ENCODE measurements at places on chromosomes 4 and X. TPM values are rescaled to one million over a fixed set of nuclear protein-coding genes. Genes with fewer than 3 reads are reported as not detected.
A peak's percentile ranks its signal among the peaks of the same experiment; 100 is the strongest.

DNA sequence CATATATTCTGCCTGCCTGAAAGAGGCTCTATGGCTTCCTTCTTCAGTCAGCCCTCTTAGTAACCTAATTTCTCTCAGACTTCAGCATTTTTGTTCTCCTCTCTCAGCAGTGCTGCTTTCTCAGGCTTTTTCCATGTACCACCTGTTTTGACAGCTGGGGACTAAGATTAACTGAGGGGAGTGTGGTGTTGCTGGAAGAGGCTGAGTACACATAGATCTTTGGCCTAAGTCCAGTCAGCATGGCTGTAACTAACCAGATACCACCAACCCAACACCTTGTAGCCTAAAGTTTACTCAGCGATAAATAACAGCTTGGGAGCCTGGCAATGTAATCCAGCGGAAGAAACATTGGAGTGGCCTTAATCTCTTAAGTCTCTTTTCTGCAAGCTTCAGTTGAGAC is 85.5 kb downstream of the RTL3 start:
- DNase-seq: no peak
- no peaks in the 10 kb centered on the region for H3K27me3 ChIP-seq
- no peak overlapping the region for H3K4me3 ChIP-seq
- no peaks in the 10 kb centered on the region for H3K4me1 ChIP-seq
- no peak overlapping the region for H3K27ac ChIP-seq

The CCDC160 gene
- total RNA-seq: not detected

GRCh38 chrX:12919051-12919450 is 12.6 kb downstream of the TLR8 start:
- no peaks in the 10 kb centered on the region for H3K36me3 ChIP-seq
- no peak for DNase-seq
- H3K4me3 ChIP-seq: no peak overlapping the region
- no peaks in the 10 kb centered on the region for H3K27me3 ChIP-seq

DNA sequence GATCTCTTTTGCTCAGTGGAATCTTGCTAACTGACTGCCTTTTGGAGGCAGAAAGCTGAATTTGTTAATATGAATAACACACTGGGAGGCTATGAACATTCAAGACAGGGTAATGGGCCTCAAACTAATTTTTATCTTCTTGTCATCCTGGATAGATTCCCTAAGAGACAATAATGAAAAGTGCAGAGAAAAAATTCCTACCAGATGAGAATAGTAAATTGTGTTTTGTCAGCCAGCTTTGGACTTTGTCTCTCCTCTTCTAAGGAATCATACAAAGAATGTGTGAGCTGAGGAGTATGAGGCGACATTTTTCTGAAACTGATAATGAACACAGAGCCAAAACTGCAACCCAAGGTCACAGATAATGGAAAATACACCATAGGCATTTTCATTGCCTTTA is 649.3 kb downstream of the IQCM start:
- no peak for DNase-seq
- no peaks in the 10 kb centered on the region for H3K36me3 ChIP-seq
- peaks cover 1% of the 10 kb centered on the region for H3K27me3 ChIP-seq
- no peak overlapping the region for H3K4me3 ChIP-seq

- no peak overlapping the region for H3K27ac ChIP-seq
- peaks cover 4% of the 10 kb centered on the region for H3K4me1 ChIP-seq
- H3K4me3 ChIP-seq: no peak overlapping the region
- peaks cover 2% of the 10 kb centered on the region for H3K27me3 ChIP-seq
These were observed 41.4 kb downstream of the HAND2 start for GRCh38 chr4:173488656-173489055.

The TEX13D gene
- not detected for total RNA-seq

- H3K4me1 ChIP-seq: no peaks in the 10 kb centered on the region
- H3K4me3 ChIP-seq: no peak overlapping the region
- H3K27me3 ChIP-seq: no peaks in the 10 kb centered on the region
- DNase-seq: no peak
- H3K27ac ChIP-seq: no peak overlapping the region
- H3K36me3 ChIP-seq: no peaks in the 10 kb centered on the region
These were observed 115.2 kb upstream of the GABRA2 start for GRCh38 chr4:46505131-46505530.

The ZNF630 gene
- 2.4 TPM for total RNA-seq

GRCh38 chrX:19225909-19226308 is 103.6 kb upstream of the ADGRG2 start:
- H3K36me3 ChIP-seq: no peaks in the 10 kb centered on the region
- no peak overlapping the region for H3K4me3 ChIP-seq
- peaks cover 4% of the 10 kb centered on the region for H3K27me3 ChIP-seq
- H3K27ac ChIP-seq: no peak overlapping the region
- no peak for DNase-seq
- no peaks in the 10 kb centered on the region for H3K4me1 ChIP-seq

The SPARCL1 gene
- total RNA-seq: not detected

DNA sequence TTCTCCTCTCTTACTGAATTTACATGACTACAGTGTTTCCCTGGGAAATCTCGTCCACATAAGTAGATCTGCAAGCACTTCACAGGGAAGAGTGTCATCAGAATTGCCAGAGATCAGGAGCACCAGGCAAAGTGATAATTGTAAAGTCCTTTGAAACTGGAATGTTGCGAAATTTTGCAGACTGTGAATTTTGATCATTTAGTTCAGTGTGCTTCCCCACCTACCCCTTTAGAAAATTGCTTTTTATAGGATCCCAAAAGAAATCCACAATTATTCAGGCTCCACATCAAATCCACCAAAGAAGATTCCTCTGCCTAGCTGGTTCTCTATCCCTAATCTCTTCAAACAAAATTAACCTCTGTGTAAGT is 10.2 kb downstream of the PTCHD1 start:
- peaks cover 6% of the 10 kb centered on the region for H3K27me3 ChIP-seq
- no peak overlapping the region for H3K27ac ChIP-seq
- H3K4me1 ChIP-seq: no peaks in the 10 kb centered on the region
- no peak overlapping the region for H3K4me3 ChIP-seq
- no peaks in the 10 kb centered on the region for H3K36me3 ChIP-seq

The AMBN gene
- not detected for total RNA-seq

GRCh38 chrX:18894156-18894555 is 89.8 kb downstream of the PHKA2 start:
- DNase-seq: no peak
- no peak overlapping the region for H3K27ac ChIP-seq
- H3K4me3 ChIP-seq: no peak overlapping the region
- no peaks in the 10 kb centered on the region for H3K27me3 ChIP-seq
- H3K36me3 ChIP-seq: no peaks in the 10 kb centered on the region

GRCh38 chr4:176319151-176319703 is 539 bp upstream of the SPCS3 start:
- peak overlapping the region; percentile 89 for H3K27ac ChIP-seq
- no peak for DNase-seq
- H3K27me3 ChIP-seq: no peaks in the 10 kb centered on the region
- peak overlapping the region; percentile 85 for H3K4me3 ChIP-seq
- H3K4me1 ChIP-seq: peaks cover 31% of the 10 kb centered on the region

DNA sequence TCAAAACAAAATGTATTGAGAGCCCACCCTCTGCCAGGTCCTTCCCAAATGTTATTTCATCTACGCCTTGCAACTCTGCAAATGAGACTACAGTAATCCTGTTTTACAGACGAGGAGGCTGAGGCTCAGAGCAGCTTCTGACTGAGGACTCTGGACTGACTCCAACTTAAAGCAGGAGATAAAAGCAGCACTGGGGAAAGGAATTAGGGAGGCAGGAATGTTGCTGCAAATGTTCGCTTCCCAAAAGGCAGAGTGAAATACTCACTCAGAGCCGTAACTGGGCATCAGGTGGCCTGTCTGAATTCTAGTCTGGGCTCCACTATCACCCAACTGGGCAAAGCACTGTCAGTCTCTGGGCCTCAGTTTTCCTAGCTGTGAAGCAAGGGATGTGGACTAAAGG is 94.7 kb upstream of the SRD5A3 start:
- peaks cover 6% of the 10 kb centered on the region for H3K27me3 ChIP-seq
- no peak overlapping the region for H3K27ac ChIP-seq
- no peaks in the 10 kb centered on the region for H3K4me1 ChIP-seq
- H3K36me3 ChIP-seq: no peaks in the 10 kb centered on the region

DNA sequence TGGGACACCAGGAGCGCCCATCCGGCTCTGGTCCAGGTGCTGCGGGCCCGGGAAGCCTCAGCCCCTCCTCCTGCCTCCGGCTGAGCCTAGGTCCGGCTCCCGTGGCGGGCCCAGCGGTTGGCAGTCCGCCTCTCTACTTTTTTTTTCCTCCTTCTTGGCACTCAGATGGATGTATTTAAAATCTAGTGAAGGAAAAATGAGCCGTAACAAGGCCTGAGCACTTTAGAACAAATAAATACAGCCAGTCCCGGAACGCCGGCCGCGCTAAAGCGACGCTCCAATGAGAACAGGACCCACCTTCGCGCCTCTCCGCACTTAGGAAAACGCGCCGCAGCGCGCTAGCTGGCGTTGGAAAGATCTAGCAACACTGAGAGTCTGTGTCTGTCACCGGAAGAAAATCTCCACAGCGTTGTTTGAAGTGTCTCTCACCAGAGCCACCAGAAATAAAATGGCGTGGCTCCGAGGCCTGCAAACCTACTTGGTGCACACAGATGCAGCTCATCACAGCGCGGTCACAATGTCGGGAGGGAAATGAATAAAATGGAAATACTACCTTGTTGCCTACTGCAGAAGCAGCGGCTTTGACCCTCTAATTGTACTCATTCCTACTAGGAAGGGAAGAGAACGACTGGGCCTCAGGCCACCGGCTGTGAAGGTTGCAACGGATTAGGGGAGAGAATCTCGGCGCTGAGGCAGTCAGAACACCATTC is 4.7 kb downstream of the NEUROG2 start:
- peaks cover 37% of the 10 kb centered on the region for H3K4me1 ChIP-seq
- no peak overlapping the region for H3K27ac ChIP-seq
- no peak overlapping the region for H3K4me3 ChIP-seq
- H3K36me3 ChIP-seq: peaks cover 5% of the 10 kb centered on the region

The PRSS12 gene
- not detected for total RNA-seq

- H3K36me3 ChIP-seq: no peaks in the 10 kb centered on the region
- no peaks in the 10 kb centered on the region for H3K4me1 ChIP-seq
- DNase-seq: no peak
- H3K4me3 ChIP-seq: no peak overlapping the region
- no peak overlapping the region for H3K27ac ChIP-seq
- no peaks in the 10 kb centered on the region for H3K27me3 ChIP-seq
These were observed 189.5 kb upstream of the ANKRD50 start for GRCh38 chr4:124902001-124902515.

DNA sequence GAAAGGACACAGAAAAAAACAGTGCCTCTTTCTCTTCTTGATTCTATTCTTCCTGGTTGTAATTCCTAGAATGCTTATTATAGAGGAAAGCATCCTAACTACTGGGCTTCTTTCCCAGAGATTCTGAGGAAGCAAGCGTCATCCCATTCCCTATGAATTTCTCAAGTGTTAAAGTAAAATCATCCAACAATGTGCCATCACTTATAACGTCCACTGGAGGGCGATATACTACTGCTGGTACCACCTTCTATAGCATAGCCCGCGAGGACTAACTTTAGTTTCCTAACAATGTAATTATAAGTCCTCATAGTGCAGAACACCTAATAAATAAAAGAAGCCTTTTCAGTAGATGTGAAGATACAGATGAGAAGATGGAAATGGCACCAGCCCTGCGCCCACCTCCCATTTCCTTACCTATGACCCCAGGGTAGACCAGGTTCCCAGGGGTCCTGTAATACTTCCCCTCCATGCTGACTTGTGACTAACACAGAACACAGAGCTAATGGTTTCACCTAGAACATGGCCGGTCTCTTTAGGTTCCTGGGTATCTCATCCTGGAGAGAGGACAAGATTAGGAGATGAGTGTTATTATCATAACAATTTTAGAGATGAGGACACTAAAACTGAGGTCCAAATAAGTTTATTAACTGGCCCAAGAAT is 4.2 kb downstream of the CENPVL3 start:
- H3K36me3 ChIP-seq: no peaks in the 10 kb centered on the region
- peaks cover 5% of the 10 kb centered on the region for H3K4me1 ChIP-seq
- no peak overlapping the region for H3K27ac ChIP-seq
- DNase-seq: no peak
- peaks cover 32% of the 10 kb centered on the region for H3K27me3 ChIP-seq
- H3K4me3 ChIP-seq: no peak overlapping the region

DNA sequence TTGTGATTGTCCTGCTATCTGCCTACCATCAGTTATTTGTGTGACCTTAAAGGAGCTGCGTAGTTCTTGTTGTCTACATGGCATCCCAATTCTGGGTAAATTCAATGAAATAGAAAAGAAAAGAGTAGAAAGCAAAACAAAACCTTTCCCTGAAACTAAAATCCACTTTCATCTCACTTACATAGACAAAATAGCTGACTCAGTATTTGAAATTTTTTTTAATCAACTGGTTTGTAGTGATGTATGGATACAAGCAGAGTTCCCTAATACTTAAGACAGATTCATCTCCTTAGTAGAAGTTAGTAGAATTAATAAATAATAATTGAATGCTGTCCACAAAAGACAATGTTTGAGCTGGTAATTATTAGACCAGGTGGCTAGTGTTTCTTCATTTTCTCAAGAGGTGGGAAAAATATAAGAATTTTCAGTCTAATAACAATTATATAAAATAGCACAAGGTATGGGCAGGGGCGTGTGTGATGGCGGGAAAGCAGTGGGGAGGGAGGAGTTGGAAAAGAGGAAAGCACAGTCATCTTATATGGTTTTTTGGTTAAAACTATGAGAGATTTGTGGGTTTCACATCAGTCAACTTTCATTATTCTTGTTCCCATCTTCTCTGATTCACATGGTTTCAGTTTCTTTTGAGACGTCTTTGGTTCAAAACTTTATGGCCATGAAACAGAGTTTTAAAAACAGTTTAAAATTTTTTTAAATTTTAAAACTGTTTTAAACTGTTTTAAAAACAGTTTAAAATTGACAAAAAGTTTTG is 275.2 kb downstream of the SPRY1 start:
- no peaks in the 10 kb centered on the region for H3K36me3 ChIP-seq
- H3K27me3 ChIP-seq: peaks cover 42% of the 10 kb centered on the region
- no peak overlapping the region for H3K27ac ChIP-seq
- no peak overlapping the region for H3K4me3 ChIP-seq

DNA sequence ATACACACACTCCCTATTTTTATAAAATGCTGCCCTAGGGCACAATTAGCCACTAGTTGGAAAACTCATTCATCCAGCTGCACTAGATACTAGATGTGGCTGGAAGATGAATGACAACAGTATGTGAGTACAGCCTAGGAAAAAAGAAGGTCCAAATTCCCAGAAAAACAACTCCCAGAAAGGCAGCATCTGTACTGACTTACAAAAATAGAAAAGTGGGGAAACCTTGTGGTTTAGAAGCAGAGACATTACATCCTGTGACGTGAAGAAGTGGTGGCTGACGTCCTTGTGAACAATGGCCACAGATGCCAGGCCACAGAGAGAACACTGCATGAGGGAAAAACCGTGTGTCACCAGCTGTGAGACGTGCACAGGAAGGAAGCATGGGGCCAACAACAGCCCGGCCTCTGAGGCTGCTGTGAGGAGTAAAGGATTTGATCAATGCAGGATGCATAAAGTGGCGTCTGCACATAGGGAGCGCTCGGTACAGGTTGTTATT is 81.2 kb downstream of the SPRY1 start:
- H3K27ac ChIP-seq: no peak overlapping the region
- DNase-seq: peak; percentile 73
- no peaks in the 10 kb centered on the region for H3K36me3 ChIP-seq

Data from activated CD4-positive, alpha-beta memory T cell treated with anti-CD3 and anti-CD28 coated beads for 36 hours (primary cell).